ENCODE measurements at places on chromosomes 13 and 19.
A peak's percentile ranks its signal among the peaks of the same experiment; 100 is the strongest.

DNA sequence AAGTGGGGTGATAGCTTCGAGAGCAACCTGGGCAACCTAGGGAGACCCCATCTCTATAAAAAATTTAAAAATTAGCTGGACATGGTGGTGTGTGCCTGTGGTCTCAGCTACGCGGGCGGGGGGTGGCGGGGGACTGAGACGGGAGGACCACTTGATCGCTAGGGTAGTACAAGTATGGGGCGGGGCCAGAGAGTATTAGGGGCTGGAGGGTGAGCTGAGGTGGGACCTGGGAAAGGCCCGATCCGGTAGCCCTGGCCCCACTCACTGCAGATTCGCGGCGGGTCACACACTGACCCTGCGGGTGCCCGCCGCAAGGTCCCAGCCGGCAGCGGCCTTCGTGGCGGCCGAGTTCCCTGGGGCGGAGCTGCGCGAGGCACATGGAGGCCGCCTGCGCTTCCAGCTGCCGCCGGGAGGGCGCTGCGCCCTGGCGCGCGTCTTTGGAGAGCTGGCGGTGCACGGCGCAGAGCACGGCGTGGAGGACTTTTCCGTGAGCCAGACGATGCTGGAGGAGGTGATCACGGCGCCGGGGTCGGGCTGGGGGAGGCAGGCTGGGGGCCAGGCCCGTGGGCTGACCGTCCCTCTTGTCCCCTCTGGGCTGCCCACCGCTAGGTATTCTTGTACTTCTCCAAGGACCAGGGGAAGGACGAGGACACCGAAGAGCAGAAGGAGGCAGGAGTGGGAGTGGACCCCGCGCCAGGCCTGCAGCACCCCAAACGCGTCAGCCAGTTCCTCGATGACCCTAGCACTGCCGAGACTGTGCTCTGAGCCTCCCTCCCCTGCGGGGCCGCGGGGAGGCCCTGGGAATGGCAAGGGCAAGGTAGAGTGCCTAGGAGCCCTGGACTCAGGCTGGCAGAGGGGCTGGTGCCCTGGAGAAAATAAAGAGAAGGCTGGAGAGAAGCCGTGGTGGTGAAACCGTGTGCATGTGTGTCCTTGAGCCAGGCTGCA is 2.0 kb upstream of the ARHGAP45 start:
- DNase-seq: peak; percentile 88

- DNase-seq: no peak
These were observed 67.6 kb upstream of the TDRD3 start for GRCh38 chr13:60329221-60329923.

- DNase-seq: no peak
These were observed 391.6 kb downstream of the PCDH20 start for GRCh38 chr13:61024046-61024445.

GRCh38 chr13:53124623-53125022 is 96.0 kb downstream of the OLFM4 start:
- DNase-seq: no peak

GRCh38 chr19:50162988-50163387 is at the start of gene IZUMO2:
Gene IZUMO2 (minus strand): TSS chr19:50163281. CDS start chr19:50163194, 87 bp downstream.
- no peak for DNase-seq

DNA sequence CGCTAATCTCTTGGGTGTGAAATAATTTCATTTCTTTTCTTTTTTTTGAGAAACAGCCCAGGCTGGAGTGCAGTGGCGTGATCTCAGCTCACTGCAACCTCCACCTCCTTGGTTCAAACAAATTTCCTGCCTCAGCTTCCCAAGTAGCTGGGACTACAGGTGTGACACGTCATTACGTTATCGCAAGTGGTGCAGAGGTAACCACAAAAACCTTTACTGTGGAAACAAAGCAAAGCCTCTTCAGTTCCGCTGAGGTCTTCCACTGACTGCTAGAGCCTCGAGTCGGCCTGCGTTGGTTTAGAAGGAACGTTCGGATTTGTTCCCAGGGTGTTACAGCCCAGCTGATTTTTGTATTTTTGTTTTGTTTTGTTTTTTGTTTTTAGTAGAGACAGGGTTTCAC is 2.0 kb upstream of the ZNF784 start:
- DNase-seq: no peak

DNA sequence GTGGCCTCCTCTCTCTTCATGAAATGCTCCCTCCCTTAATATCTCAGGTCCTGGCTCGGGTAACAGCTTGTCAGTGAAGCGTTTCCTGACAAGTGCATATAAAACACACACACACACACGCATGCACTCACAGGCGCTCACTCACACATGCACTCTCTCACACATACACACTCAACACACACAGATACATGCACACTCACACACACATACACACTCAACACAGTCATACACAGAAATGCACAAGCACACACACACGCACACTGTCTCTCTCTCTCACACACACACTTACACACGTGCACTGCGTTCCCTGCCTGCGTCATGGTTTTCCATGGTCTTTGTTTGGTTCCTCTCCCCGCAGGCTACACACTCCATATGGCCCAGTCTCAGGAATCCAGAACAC is 344.1 kb downstream of the UQCRFS1 start:
- no peak for DNase-seq

- peak; percentile 85 for DNase-seq
These were observed at the start of gene ZNF792 for GRCh38 chr19:34963573-34964406. Gene ZNF792 (minus strand): TSS chr19:34964229. CDS start chr19:34963662, 567 bp downstream.

DNA sequence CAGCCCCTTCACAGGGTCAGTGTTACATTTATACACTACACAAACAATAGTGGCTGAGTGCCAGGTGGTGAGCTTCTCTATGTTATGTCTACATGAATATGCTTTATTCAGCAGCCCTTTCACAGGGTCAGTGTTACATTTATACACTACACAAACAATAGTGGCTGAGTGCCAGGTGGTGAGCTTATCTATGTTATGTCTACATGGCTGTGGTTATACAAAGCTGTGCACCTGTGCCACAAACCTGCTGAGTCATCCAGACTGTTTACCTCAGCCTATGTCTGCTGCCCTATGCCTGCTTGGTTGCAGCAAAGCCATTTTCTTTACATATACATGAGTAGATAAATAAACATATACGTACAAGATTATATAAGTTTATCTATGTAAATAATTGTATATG is 76.5 kb downstream of the ZNF726 start:
- DNase-seq: no peak

GRCh38 chr13:39038569-39039030 is 344 bp downstream of the NHLRC3 start:
- no peak for DNase-seq

DNA sequence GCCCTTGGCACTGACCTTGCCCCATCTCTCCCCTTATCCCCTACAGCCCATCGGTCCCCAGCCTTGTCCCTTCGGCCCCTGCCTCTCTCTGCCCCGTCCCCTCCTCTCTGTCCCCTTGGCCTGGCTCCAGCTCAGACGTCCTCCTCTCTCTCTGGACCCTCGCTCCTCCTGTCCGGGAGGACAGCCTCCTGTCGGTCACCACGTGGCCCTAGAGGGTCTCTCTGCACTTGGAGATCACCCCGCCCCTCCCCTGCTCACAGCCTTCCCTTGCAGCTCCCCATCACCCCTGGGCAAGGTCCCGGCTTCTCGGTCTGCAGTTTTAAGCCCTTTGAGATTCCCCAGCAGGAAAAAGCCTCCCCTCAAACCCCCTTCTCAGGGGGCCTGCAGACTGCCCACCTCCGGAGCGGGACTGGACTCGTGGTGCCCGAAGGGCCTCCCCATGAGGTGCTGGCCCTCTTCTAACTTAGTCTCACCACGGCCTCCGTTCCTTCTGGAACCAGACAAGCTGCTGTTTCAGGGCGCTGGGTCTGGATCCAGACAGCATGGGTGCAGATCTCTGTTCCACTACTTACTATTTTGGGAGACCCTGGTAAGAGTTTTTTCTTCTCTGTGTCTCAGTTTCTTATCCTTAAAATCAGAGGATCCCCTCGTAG is 3.3 kb upstream of the KLK15 start:
- DNase-seq: no peak

DNA sequence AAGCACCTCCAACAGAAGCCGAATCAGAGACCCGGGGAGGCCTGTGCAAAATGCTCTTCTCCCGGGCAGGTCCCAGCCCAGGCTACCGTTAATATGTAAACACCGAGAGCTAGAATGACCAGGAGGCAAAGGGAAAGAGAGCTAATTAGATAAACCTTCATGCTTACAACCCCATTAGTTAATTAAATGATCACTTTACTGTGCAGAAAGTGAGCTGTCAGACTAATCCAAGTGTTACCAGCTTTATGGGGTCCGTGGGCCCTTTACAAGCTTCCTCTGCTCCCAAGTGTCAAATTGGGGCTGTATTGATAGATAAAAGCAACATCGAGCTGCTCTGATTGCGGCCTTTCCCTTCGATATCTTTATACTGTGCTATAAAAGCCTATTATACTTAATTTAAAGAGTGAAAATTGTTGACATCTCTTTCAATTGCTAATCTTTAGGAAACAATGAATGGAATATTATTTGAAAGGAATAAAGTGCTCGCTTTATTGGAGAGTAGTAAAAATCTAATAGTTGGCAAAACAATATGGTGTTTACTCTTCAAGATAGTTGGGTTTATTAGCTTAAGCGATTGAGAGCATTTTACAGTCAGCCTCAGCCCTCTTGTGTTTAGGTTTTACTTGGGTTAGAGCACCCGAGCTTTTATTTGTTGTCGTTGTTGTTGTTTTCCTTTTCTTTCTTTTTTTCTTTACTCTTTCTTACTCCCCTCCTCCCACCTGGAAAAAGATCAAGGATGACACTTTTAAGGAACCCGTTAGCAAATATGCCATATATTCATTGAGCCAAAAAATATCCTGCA is 189.3 kb upstream of the GPR12 start:
- DNase-seq: no peak

GRCh38 chr19:4597975-4598671 is 38.6 kb upstream of the SEMA6B start:
- DNase-seq: no peak

GRCh38 chr13:96771486-96772367 is 222.5 kb downstream of the OXGR1 start:
- no peak for DNase-seq

- no peak for DNase-seq
These were observed 181.9 kb upstream of the EDNRB start for GRCh38 chr13:78100486-78100885.

DNA sequence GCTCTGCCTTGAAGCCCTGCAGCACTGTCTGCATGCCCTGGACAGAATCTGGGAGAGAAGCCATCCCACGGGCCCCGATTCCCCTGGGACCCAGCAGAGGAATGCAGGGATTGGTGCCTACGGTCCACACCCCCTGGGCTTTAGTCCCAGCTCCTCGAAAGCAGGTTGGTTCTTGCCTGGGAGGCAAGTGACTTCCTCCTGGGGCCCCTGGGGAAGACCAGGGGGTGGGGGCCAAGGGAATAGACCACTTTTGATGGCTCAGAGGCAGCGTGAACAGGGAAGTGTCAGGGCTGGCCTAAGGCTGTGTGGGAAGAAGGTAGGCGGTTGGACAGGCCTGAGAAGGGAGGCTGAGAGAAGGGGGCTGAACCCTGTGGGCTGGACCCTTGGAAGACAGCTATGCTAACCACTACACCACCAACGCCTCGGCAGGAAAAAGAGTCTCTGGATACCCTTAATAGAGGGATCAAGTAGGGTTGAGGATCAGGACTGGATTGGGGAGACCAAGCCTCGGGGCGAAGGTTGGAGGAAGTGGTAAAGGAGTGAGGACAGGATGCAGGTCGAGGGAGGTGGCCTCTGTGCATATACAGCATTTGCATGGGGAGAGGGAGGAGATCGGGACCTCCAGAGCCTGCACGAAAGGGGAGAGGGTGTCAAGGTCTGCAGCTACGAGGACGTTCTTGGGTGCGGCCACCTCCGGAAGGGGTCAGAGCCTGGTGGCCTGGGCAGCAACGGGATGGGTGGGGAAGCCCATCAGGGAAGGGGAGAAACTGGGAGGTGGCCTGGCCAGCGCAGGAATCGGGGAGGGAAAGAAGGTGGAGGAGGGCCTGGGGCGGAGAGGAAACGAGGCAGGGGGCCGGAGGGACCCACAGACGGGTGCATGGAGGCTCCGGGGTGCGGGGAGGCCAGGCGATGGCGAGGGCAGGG is 709 bp downstream of the DPP9 start:
- DNase-seq: no peak

GRCh38 chr19:342801-343421 is 1.7 kb downstream of the MIER2 start:
- DNase-seq: peak; percentile 84

DNA sequence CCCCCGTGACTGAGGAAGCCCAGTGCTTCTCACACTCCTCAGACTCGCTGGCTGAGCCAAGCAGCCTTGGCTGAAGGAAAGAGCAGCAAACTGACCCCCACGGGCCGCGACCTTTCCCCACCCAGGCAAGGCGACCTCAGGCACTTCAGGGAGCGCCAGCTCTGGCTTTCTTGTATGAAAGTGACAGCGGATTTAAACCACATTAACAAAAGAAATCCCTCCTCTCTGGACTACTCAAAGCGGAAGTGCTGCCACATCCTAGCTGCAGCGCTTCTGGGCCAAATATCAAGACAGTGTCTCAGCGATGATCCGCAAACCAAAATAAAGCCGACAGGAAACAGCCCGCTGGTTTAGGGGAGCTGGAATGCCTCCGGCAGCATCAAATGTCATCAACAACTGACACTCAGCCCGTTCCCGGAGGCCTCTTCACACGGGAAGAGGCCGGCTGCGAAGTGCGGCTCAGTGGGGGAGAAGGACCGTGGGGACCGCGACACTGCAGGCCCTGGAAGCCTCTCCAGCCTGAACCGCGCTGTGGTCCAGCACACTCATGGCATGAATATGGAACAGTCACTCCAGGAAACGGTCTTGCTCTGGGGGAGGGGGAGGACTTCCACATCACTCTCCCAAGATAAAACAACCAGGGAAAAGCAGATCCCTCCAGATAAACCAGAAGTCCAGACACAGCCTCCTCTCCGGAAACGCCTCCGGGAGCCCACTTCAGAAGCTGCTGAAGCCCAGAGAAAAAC is 1.4 kb downstream of the RASA3 start:
- DNase-seq: peak; percentile 85

GRCh38 chr19:40521276-40521675 is 54.5 kb downstream of the SPTBN4 start:
- no peak for DNase-seq

- peak; percentile 91 for DNase-seq
These were observed 813 bp downstream of the ZNF296 start for GRCh38 chr19:45075301-45076028.

- no peak for DNase-seq
These were observed 802.7 kb downstream of the PCDH9 start for GRCh38 chr13:66427458-66427861.

DNA sequence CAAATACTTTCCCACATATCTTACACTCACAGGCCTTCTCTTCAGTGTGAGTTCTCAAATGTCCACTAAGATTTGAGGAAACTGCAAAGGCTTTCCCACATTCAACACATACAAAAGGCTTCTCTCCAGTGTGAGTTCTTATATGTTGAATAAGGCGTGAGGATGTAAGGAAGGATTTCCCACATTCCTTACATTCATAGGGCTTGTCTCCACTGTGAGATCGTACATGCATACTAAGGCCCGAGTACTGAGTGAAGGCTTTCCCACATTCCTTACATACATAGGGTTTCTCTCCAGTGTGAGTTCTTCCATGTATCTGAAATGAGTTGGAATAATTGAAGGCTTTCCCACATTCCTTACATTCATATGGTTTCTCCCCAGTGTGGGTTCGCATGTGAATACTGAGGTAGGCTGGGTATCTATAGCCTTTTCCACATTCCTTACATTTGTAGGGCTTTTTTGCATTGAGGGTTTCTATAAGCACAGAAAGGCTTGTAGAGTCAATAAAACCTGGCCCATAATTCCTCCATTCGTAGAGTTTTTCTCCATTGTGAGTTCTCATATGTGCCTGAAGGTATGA is 9.6 kb downstream of the ZNF426 start:
- no peak for DNase-seq

- no peak for DNase-seq
These were observed 184.8 kb downstream of the PCDH9 start for GRCh38 chr13:67045357-67045756.
